ENCODE measurements at places on chromosomes 13 and 19.

GRCh38 chr13:104404325-104404724 lies 1338.1 kb upstream of the SLC10A2 start:
- DNase-seq: no peak

DNA sequence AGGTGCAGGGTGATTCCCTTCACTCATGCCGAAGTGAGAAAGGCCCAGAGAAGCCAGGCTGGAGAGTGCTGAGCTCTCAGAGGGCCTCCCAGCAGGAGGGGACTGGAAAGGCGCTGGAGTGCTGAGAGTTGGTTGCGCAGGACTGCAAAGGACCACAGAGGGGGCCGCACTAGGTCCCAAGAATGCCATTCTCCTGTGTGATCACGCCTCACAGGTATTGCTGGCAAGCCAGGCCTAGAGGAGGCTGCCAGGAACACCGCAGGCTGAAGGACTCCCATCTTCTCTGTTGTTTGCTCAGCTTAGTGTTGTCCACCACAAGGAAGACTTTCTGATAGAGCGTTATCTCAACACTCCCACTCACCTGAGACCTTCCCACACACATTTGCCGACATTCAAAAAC lies 165.0 kb downstream of the FGF14 start:
- no peak for DNase-seq

- DNase-seq: no peak
Measured at GRCh38 chr19:44305457-44305856, 632 bp upstream of the ZNF235 start.

- DNase-seq: no peak
Measured at GRCh38 chr13:21613791-21614190, 9.8 kb upstream of the MICU2 start.

GRCh38 chr19:22052644-22053013 lies 345 bp downstream of the ZNF257 start:
- no peak for DNase-seq

- no peak for DNase-seq
Measured at GRCh38 chr19:13611596-13611995, 105.3 kb upstream of the CACNA1A start.

- DNase-seq: no peak
Measured at GRCh38 chr13:76029706-76030105, 393.6 kb downstream of the LMO7 start.

- DNase-seq: no peak
Measured at GRCh38 chr13:23766939-23767338, 122.3 kb downstream of the MIPEP start.

DNA sequence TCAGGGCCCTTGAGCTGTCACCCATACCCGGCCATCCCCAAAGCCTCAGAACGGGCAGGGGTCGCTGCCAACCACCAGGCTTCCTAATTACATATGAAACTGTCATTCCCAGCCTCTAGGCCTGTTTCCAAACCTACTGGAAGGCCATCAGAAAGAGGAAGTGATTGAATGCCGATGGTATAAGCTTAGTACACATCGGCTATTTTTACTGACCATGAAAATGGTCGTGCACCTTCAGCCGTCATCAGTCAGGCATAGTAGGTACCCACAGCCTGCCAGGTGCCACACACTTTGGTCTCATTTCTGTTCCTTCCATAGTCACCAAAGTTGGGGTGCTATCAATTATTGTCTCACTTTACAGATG lies 10.2 kb downstream of the KRI1 start:
- DNase-seq: no peak

GRCh38 chr13:47798906-47799305 lies 202.2 kb downstream of the SUCLA2 start:
- DNase-seq: peak; percentile 3

GRCh38 chr13:99281811-99282263 lies 23.7 kb upstream of the GPR18 start:
- DNase-seq: peak; percentile 13

- no peak for DNase-seq
Measured at GRCh38 chr13:113179374-113180230, 21.2 kb downstream of the PROZ start.

GRCh38 chr19:57558525-57558924 lies 1.1 kb downstream of the ZNF550 start:
- DNase-seq: no peak

DNA sequence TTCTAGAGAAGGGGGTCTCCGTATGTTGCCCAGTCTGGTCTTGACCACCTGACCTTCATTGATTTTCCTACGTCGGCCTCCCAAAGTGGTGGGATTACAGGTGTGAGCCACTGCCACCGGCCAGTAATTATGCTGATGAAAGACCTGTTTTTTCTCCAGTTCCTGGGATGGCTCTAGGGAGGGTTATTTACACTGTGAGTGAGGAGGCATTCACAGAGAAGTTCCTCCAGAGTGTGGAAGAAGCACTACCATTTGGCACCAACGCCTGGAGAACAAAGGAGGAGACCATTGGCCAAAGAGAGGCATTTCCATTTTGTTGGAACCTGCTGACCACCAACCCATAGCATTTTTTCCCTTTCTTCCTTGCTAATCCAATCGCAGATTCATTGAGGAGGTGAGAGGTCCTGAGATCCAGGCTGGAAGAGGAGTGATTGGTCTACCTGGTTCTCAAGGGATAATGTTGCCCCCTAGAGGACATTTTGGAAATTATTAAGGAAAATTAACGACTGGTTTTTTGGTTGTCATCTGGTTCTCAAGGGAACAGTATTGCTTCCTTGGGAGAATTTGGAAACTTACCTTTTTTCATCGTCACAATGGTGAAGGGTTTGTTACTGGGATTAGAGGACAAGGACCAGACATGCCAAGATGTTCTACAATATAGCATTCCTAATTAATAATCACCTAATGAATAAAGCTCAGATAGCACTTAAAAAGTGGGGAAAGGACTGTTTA lies 5.5 kb upstream of the SAE1 start:
- DNase-seq: peak; percentile 73

GRCh38 chr19:34319785-34320184 lies 45.2 kb upstream of the GPI start:
- DNase-seq: no peak

GRCh38 chr13:106492588-106493475 lies 42.6 kb downstream of the EFNB2 start:
- no peak for DNase-seq

DNA sequence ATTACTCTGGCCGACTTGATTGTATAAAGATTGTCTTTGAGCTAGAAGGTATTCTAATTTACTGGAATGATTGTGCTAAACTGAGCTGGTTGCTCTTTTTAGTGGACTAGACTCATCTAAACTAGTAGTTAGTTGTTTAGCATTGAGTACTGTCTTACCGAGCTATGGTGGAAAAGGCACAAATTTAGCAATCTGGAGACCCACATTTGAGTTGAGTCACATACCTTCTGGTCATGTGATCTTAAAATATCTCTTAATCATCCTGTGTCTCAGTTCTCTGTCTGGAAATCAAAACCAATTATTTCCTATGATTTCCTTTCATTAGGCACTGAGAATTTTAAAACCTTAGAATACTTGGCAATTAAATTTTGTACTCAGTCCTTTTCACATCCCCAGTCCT lies 349.5 kb downstream of the IRS2 start:
- DNase-seq: no peak

DNA sequence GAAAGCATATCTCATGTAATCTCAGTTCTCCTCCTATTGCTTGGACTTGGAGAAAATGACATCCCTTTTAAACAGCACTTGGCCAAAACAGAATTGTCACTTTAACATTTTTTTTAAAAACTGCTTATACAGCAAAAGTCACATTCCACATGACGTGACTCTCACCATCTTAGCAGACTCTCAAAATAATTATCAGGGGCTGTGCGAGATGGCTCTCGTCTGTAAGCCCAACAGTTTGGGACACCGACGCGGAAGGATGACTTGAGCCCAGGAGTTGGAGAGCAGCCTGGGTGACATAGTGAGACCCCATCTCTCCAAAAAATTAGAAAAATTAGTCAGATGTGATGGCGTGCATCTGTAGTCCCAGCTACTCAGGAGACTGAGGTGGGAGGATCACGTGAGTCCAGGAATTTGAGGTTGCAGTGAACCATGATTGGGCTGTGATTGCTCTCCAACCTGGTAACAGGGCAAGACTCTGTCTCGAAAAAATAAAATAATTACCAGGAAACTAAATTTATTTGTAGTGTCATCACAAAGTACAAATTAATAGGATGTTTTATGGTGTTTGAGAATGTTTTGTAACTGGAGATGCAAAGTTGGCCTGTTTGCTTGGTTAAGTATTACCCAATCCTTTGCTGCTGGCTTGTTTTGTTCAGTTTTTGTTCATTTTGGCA lies 8.8 kb downstream of the SAFB start:
- no peak for DNase-seq

DNA sequence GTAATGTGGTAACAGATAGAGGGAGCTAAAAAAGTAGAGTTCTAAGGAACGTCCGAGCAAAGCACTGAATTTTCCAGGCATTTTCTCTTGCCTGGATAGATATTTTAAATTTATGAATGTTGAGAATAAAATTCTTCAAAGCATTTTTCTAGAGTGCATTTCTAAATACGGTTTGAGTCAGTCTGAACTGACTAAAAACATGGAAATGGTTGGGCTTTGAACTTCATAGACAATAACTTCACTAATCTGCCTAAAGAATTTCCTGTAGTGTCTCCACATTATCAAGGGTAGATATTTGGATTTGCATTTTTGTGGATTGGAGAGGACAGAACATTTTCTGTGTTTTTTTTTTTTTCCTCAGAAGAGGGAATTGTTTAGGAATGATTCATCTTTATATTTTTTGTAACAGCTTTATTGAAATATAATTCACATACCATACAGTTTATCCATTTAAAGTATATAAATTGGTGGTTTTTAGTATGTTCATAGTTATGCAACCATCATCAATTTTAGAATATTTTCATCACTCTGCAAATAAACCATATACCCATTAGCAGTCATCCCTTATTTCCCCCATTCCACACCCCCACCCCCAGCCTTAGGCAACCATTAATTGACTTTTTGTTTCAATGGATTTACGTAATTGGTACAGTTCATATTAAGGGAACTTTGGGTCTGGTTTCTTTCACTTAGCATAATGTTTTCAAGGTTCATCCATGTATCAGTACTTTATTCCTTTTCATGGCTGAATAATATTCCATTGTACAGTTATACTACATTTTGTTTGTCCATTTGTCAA lies 20.7 kb downstream of the GARRE1 start:
- DNase-seq: peak; percentile 95

GRCh38 chr19:3094601-3095440 lies 659 bp downstream of the GNA11 start:
- DNase-seq: no peak

DNA sequence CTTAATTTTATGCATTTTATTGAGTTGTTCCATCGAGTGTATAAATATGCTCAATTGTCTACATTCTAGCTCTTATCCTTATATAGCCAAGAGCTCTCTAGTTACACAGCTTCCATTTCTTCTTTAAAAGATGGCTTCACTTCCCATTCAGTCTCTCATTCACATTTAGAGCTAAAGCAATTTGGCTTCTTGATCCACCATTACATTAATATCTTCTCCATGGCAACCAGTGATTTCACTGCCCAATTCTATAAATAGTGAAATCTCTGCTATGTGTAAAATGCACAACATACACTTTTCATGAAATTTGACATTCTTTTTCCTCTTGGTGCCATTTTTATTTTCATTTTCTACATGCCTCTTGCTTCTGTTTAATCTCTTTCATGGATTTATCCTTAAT lies 696.9 kb upstream of the ATXN8OS start:
- DNase-seq: no peak

- no peak for DNase-seq
Measured at GRCh38 chr13:36772853-36773252, 46.2 kb upstream of the RFXAP start.

DNA sequence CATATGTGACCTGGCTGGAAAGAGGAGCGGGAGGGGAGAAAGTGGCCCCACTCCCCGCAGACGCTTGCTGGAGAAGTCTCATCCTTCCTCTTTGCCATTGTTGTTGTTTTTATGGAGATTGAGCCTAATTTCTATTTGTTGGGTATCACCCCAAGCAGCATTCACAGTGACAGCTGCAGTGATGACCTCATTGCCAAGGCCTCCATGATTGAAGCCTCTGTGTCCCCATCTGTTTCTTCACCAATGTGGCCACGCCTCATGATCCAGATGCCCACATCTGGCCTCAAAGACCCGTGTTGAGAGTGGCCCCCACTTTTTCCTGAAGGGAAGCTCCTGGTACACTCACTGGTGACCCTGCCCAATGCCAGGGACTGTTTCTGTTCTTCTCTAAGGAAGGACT lies 154.2 kb downstream of the SLC7A1 start:
- no peak for DNase-seq

GRCh38 chr13:112705286-112705685 lies 15.4 kb downstream of the ATP11A start:
- no peak for DNase-seq

- no peak for DNase-seq
Measured at GRCh38 chr19:42542791-42543190, 14.5 kb upstream of the CEACAM1 start.

DNA sequence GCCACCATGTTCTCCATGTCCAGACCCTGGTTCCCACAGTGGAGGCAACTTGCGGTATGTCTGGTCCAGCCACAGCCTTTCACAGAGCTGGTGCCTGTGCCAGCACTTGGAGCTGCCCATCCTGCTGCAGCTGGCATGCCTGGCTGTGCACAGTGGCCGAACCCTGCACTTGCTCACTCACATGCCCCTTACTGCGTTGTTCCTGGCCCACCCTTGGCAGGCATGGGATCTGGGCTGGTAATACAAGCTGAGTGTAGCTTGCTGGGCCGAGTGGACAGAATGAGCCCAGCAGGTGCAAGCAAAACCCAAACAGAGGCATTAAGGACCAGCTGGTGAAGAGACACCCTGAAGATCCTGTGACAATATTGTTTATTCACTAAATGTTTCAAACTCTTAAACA lies 583.9 kb upstream of the SLITRK6 start:
- DNase-seq: no peak

DNA sequence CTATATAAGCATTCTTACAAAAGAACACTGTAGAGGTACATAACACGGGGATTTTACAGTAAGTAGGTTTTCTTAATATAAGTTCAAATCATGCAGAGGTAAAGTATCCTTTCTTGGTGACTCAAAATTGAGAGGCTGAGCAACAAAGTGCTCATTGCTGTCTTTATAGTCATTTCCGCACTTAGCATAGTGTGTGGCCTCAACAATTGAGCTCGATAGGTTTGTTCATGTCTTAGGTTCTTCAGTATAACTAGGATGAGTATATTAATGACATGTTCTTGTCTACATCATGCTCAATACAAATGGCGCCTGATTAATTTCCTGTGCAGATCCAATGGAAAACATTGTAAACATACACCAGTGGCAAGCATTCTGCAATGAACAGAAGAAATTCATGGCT lies 1.4 kb downstream of the WDFY2 start:
- peak; percentile 17 for DNase-seq

Measured in amniotic epithelial cell (primary cell).